SHP77 treated with DMSO at 0.1 percent for 48 hours (cell line): ENCODE measurements at places on chromosomes 7 and 10.

DNA sequence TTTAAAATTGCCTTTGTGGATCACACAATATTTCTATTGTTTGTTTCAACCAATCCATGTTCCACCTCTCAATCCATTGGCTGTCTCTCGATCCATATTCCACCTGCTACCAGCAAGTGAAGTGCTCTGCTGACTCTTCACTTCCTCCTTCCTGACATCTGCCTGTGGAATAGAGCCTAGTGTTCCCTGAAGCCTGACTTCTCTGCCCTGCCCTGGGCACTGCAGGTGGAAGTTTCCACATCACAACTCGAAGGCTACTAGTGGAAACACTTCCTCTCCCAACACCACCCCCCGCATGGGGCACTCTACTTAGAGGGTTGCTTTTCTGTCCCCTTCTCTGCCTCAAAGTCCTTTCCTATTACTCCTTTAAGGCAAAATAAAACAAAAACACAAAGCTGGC, 563.8 kb upstream of the IGFBP3 start:
- no peak for DNase-seq

DNA sequence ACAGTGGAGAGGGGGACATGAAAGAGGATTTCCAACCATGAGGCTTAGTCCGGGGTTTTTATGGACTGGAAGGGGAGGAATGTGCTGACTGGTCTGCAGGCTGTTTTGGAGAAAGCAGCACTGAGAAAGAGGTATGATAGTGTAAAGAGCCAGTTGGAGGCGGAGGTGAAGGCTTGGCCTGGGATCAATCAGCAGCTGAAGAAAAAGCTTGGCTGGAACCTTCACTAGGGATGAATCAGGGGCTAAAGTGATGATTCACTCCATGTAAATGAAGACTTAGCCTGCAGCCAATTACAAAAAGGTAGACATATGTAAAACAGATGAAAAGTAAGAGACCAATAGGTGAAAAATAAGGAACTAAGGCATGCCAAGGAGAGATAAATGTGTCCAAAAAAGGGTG, 1382.6 kb downstream of the GATA3 start:
- no peak for DNase-seq

DNA sequence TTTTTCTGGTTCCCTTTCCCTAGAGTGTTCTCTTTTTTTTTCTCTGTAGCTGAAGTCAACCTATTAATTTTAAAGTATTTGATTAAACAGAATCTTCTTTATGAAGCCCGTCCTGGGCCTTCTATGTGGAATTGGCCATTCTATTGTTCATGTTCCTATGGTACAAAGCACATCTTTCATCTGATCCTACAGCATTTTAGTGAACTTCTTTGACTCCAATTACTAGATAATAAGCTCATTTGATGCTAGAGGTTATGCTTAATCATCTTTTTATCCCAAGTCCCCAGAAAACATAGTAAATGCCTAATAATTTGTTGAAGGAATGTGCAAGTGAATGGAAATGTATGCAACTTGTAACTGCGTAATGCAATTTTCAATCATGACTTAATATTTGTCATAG, 472.0 kb upstream of the KLF6 start:
- DNase-seq: no peak

DNA sequence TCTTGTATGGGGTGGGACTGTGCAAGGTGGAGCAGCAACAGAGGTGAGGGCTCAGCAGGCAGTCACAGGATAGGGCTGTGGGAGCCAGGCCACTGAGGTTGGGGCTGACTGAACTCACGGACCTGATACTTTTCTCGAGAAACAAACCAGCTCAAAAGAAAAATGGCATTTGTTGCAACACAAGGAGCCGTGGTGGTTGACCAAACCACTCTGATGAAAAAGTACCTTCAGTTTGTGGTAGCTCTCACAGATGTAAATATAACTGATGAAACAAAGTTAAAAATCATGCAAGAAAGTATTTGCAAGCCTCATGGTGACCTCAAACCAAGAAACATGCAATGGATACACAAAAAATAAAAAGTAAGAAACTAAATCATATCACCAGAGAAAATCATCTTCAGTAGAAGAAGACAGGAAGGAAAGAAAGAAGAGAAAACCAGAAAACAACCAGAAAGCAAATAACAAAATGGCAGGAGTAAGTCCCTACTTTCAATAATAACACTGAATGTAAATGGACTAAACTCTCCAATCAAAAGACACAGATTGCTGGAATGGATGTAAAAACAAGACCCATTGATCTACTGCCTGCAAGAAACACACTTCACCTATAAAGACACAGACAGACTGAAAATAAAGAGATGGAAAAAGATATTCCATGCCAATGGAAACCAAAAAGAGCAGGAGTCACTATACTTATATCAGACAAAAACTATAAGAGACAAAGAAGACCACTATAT, 48.9 kb upstream of the DUSP5 start:
- no peak for DNase-seq

DNA sequence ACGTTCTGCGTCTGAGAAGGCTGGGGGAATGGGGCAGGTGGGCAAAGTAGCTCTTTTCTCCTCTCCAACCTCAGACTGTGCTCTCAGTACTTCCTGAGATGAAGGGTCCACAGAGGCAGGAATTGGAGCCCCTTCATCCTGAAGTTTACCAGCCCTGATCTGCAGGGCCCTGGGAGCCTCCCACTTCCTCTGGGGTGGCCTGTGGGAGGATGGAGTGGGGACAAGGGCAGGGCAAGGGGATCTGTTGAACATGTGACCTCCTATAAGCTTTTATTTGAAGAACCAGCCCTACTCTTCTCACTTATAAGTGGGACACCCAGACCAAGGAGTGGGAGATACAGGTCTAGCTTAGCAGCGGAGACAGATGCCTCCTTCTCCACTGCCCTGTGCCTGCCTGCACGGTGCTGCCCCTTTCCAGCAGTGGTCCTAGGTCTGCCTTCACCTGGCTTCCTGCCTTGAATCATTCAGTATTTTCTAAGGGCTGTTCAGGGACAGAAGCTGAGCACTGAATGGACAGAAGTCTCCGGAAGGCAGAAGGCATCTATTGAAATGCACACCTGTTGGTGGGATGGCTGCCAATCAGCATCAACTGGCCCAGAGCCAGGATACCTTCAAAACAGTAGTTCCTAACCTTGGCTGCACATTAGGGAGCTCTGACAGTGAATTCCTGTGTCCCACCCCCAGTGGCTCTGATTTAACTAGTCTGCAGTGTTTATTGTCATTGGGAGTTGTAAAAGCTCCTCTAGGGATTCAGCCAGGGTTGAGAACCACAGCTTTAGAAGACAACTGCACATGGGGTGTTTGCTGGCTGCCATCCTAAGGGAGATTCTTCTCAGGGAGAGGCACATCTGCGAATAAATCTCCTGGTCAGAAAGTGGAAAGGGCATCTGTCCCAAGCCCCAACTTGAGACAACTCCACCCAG, 2.7 kb upstream of the ARHGAP22 start:
- DNase-seq: no peak

DNA sequence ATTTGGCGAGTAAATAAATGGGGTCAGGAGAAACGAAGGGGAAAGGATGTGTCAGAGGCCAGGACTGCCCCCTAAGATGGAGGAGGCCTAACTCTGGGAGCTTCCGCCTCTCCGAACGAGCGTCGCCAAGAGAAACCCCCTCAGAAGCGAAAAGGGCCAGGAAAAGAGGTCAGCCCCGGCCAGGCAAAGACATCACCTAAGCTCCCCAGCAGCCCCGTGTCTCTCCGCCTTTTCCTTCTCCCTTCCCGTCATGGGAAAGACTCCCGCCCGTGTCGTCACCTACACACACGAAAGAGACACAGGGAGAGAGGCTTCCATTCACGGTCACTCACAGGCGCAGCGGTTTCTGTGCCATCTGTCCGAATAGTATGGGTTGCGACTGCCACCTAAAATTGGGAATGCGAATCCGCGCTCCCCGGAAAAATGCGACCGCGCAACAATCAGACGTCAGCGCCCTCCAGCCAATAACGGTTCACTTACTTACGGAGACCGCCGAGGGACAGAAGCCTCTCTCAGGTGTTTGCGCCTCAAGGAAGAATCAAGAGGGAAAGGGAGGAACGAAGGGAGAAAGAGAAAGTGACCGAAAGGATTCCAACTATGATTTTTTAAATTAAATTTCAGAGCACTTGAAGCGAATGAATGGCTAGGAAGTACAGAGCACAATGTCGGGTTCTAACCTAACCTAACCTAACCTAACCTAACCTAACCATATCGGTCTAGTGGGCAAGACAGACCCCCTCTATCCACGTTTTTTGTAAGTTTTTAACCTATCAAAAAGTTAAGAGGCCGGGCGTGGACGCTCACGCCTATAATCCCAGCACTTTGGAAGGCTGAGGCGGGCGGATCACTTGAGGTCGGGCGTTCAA, at the start of gene CWF19L1:
CWF19L1 (minus strand) TSS at position 400 of the 866 bp plus-strand sequence; CDS start at position 355, 45 bp downstream.
- peak; percentile 64 for DNase-seq

GRCh38 chr7:36851382-36851781, 127.1 kb upstream of the AOAH start:
- DNase-seq: no peak

DNA sequence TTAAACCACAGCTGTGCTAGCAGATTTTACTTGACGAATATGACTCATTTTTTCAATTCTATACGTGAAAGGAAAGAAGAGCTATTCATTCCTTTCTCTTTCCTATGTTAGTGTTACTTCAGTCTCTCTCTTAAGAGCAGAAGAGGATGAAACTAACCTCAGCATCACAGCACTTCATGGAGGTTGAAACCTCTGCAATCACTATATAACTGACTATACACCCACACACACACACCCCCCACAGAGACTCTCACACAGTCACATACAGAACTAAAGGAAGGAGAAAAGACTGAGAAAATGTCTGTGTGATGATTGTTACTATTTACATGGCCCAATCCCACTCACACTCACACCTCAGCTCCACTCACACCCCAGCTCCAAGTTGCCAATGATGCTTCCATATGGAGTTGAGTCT, 104.2 kb downstream of the KIF20B start:
- no peak for DNase-seq

DNA sequence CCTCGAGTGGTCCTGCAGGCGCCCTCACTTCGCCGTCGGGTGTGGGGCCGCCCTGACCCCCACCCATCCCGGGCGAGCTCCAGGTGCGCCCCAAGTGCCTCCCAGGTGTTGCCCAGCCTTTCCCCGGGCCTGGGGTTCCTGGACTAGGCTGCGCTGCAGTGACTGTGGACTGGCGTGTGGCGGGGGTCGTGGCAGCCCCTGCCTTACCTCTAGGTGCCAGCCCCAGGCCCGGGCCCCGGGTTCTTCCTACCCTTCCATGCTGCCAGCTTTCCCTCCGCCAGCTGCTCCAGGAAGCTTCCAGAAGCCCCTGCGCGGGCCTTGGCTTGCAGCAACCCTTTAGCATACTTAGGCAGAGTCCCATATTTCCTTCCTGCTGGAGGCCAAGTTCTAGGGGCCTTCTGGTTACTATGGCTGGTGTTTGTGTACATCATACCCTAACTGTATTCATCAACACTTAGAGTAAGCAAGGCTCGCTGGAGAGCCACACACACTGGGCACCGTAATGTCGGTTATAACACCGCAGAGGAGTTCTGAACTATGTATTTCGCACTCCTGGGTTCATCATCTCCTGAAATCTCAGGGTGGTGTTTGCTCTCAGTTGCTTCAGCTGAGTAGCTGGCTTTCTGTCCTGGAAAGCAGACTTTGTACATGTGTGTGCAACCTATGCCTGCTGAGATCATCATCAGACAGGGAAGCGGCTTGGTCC, 471 bp downstream of the MGMT start:
- DNase-seq: no peak

DNA sequence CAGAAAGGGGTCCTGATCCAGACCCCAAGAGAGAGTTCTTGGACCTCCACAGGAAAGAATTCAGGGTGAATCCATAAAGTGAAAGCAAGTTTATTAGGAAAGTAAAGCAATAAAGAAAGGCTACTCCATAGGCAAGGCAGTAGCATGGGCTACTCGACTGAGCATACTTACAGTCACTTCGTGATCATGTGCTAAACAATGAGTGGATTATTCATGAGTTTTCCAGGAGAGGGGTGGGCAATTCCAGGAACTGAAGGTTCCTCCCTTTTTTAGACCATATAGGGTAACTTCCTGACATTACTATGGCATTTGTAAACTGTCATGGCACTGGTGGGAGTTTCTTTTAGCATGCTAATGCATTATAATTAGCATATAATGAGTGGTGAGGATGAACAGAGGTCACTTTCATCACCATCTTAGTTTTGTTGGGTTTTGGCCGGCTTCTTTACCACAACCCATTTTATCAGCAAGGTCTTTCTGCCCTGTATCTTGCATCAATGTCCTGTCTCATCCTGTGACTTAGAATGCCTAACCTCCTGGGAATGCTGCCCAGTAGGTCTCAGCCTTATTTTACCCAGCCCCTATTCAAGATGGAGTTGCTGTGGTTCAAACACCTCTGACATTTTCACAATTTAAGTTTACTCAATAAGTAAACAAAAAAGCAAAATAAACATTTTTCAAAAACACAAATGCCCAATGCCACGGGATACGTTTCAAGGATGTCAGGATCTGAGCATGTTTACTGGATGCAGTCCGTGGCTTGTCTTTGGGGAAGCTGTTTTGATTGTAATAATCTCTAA, 37.0 kb downstream of the ALOX5 start:
- no peak for DNase-seq

DNA sequence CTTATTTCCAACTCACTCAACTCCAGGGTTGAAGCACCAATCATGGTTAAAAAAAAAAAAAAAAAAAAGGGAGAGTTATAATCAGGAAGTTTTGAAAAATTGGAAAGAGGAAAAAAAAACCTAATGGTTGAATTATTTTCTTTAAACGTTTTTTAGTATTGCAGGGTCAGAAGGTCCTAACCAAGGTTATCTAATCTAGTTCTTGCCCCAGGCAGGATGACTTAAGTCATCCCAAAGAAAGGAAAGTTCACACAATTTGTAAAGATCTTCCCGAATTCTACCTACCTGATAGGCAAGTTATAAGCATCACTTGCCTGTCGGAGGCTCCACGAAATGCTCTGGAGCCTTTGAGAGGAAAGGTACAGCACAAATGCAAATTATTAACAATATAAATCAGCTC, 208.1 kb upstream of the PLXNA4 start:
- no peak for DNase-seq

GRCh38 chr7:142112086-142112485, 568 bp downstream of the MGAM2 start:
- no peak for DNase-seq

- no peak for DNase-seq
These were observed 343.0 kb upstream of the SEMA3D start for GRCh38 chr7:85529831-85530230.

DNA sequence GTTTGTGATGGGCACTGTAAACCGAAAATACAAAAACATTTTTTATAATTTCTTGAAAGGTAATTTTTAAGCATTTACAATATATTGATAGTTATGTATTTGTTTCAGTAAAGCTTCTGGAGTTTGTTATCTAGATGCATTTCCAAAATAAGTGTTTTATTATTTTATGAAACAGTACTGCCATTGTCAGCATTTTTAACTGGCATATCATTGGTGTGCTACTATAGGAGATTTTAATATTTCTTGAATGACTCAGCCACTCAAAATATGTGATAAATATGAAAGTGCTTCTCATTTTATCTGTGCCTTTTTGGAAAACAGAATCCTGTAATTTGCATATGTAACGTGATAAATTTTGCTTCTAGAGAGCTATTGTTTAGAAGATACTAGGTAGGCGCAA, 97.9 kb downstream of the ANKIB1 start:
- DNase-seq: no peak
